ENCODE measurements at places on chromosomes 7 and 10.

DNA sequence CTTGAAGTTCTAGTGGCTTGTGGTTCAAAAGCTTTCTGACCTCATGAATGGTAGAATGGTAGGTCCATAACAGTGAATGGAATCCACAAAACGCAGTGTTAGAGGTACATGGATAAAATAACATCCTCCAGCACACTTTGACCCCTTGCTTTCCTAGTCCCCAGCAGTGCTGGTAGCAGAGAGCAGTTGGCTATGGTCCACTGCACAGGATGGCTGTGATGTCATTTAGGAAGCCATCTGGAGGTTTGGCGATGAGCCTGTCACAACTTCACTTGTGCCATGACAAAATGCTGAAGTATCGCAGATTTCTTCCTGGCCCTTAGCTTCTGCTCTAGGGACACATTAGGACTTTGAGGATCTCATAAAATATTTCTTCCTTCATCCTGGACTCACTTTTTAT lies 300.0 kb upstream of the FZD8 start:
- no peak for DNase-seq

GRCh38 chr7:97580205-97580604 lies 151.7 kb upstream of the TAC1 start:
- DNase-seq, result no peak

- DNase-seq, result no peak
Observed at GRCh38 chr7:1422512-1423263, 36.6 kb downstream of the MICALL2 start.

GRCh38 chr7:82413237-82413636 lies 30.3 kb downstream of the CACNA2D1 start:
- peak; percentile 87 for DNase-seq

DNA sequence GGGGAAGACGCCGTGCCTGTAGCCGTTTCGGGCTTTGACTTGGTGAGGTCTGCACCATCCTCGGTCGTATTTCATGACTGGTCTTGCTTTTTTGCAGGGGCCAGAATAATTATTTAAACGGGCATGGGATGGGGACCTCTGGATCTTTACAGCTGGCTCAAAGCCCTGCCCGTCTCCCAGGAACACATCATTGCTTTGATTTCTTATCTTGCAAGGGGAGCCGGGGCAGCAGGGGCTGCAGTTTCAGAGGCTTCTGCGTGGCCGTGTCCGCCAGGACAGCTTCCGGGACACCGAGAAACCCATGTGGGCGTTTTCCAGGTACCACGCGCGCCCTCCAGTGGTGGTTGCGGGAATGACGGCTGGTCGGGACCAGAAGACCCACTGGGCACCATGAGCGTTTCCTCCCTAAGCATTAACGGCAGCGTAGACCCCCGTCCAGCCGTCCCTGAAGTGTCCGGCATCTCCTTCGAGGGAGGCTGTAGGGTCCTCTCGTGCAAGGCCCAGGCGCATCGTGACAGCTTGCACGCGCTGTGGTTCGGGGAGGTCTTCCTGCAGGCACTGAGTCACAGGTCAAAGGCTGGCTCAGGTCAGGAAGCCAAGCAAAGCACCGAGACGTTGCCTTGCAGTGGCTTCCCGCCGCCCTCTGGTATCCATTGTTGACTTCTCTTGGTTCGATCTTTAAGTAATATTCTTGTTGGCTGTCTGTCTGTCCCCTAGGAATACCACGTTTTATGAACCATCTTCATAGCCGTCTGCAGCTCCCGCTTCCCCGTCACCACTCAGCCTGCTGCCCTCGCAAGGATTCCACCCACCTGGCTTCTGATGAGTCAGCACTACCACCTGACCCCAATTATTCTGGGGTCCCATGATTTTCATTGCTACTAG lies 16.2 kb upstream of the ZFAND2A start:
- peak; percentile 56 for DNase-seq

DNA sequence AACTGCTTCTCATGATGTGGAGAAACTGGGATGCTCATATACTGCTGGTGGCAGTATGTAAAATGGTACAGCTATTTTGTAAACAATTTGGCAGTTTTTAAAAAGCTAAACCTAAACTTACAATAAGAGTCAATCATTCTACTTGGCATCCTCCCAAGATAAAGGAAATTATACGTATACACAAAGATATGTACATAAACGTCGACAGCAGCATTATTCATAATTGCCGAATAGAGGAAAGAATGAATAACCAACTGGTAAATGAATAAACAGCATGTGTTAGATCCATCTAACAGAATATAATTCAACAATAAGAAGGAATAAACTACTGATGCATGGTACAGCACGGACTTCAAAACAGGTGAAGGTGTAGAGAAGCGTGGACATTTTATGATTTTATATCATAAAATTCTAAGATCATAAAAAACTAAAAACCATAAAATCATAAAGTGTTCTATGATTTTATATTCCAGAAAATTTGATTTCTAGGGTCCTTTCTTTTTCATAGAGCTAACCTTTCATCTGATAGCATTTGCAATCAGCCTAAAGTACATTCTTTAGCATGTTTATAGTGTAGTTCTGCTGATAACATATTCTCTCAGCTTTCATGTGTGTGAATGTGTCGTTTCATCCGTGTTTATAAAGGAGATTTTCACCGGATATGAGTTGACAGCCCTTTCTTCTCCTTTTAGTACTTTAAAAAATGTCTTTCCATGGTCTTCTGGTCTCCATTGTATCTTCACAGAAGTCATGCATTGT lies 261.5 kb downstream of the DIP2C start:
- DNase-seq, result no peak

GRCh38 chr7:32204361-32205018 lies 134.3 kb upstream of the PDE1C start:
- DNase-seq, result no peak

- DNase-seq, result no peak
Observed at GRCh38 chr10:17157024-17157423, 27.4 kb upstream of the CUBN start.

GRCh38 chr7:78326876-78327275 lies 528.3 kb downstream of the PHTF2 start:
- no peak for DNase-seq

DNA sequence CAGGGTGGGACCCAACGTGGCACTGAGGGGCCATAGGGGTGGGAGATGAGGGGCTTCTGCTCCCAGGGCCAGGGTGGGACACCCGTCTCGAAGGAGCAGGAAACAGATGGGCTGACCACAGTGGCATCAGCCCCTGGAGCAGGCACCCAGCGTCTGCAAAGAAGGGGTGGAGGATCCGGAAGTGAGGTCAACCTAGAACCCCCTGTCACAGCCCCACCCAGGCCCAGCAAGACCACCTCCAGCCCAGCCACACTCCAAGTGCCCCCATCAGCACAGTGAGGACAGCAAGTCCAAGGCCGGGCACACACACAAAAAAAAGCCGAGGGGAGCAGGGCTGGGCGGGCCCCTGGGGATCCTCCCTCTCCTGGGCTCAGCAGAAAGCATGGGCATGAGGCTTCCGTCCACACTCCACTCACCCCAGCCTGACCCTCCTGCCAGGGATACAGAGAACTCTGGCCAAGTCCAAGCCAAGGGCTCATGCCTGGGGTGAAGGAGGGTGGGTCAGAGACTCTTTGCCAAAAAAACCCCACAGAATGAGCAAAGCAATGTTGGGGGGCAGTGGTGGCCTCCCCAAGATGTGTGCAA lies 111.0 kb downstream of the FOXL3 start:
- no peak for DNase-seq

- no peak for DNase-seq
Observed at GRCh38 chr10:86413046-86413728, 46.6 kb upstream of the GRID1 start.

Data from NCI-H187 (cell line).